ENCODE measurements at places on chromosomes 12 and 14.

DNA sequence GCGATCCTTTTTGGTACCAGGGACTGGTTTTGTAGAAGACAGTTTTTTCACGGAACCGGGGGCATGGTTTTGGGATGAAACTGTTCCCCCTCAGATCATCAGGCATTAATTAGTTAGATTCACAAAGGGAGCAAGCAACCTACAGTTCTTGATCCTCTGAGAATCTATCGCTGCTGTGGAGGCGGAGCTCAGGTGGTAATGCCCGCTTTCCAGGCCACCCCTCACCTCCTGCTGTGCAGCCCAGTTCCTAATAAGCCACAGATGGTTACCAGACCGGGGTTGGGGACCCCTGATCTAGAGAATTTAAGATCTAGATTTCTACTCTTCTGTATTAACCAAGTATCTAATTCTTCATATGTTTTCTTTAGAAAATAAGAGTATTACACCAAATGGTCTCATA is 4.8 kb downstream of the ARHGAP5 start:
- DNase-seq, result no peak

- DNase-seq, result no peak
Measured at GRCh38 chr12:126343321-126343720, 1278.1 kb downstream of the AACS start.

- no peak for DNase-seq
Measured at GRCh38 chr14:43308421-43309110, 1198.5 kb downstream of the FSCB start.

DNA sequence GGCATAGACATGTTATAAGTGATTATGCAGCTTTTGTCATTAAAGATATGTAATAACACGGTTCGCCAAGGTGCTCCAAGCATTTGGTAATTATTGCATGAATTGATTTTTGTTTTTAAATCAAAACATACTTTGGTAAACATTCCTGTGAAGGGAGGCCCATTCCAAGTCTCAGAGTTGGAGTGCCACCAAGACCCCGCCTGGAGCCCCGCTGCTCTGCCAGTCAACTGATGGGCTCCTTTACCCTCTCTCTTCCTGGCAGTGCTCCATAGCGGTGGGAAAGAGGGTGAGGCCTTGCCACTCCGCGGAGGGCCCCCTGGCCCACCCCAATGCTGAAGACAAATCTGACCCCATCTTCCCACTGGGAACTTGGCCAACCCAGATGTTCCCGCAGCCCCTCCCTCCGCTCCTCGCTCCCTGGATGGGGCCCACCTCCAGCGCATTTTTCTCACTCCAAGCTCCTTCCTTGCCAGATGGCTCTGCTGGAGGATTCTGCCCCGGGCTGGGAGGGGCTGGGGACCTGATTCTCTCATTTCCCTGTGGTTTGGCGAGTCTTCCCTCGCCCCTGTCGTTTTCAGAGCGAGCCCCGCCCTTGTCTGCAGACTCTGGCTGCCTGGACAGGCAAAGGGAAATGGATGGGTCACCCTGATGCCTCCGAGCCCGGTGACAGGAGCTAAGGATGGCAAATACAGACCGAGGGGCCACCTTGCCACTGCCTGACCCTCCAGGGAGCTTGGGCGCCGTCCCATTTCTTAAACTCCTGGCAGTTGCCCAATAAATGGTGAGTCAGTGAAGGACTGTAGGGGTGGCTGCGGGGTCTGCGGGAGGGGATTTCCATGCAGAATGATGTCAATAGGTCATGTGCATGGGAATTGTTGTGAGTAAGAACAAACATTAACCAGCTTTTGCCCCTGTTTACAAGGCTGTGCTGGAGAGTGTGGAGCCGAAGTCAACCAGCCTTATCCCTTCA is 9.2 kb upstream of the PAPLN start:
- no peak for DNase-seq

DNA sequence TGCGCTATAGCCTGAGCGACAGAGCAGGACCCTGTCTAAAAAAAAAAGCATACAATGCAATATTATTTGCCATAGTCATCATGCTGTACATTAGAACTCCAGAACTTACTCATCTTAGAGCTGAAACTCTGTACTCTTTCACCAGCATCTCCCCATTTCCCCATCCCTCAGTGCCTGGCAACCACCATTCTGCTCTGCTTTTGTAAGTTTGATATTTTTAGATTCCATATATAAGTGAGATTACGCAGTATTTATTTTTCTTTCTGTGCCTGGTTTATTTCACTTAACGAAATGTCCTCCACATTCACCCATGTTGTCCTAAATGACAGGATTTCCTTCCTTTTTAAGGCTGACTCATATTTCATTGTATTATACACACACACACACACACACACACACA is 121.8 kb downstream of the BBS10 start:
- DNase-seq, result no peak

- DNase-seq, result peak; percentile 15
Measured at GRCh38 chr12:67988601-67989021, 636 bp upstream of the IFNG-AS1 start.

DNA sequence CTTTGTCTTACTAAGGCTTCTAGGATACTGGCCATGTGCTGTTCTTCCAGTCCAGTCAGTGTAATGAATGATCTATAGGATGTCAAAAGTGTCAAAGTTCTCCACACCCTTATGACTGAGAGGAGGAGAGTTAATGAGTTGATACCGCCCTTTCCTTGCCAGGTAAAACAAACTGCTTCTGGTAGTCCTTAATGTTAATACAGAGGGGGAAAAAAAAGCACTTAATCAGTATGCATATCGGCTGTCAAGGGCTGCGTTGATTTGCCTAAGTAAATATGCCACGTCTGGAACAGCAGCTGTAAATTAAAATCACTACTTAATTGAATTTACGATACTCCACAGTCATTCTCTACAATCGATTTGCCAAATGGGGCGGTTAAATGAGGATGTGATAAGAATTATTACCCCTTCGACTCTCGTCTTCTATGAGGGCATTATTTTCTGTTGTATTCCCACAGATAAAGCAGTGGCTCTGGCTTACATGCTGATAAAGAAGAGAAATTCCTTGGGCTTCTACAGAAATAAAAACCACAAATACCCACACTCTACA is 416.0 kb downstream of the KCNH5 start:
- DNase-seq, result no peak

DNA sequence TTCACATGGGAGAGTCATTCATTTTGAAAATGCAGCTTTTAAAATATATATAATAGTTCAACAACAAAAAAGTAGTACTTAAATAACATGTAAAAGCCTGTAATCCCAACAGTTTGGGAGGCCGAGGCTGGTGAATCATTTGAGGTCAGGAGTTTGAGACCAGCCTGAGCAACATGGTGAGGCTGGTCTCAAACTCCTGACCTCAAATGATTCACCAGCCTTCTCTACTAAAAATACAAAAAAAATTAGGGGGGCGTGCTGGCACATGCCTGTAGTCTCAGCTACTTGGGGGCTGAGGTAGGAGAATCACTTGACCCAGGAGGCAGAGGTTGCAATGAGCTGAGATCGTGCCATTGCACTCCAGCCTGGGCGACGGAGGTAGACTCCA is 256.3 kb upstream of the RGS6 start:
- no peak for DNase-seq

- DNase-seq, result no peak
Measured at GRCh38 chr12:22477166-22477893, 67.0 kb downstream of the C2CD5 start.

All from GM19239 (cell line).